ENCODE measurements at places on chromosomes 3 and 15.

DNA sequence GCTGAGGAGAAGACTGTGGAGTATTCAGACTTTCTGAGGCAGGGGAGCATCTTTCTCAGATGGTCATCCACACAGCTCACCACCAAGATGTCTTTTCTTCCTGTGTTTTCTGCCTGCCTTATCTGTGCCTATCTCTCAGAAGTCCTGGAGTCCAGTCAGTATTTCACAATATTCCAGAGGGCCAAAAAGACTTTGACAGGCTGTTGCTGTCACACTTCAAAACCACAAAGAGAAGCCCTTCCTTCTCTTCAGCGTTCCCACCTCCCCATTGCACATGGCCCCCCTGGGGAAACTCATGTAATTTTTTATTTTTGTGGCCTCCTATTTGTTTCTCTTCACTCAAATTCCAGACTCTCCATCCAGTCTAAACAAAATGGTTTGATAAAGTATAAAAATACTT, 585.2 kb downstream of the EPHA3 start:
- DNase-seq = no peak

DNA sequence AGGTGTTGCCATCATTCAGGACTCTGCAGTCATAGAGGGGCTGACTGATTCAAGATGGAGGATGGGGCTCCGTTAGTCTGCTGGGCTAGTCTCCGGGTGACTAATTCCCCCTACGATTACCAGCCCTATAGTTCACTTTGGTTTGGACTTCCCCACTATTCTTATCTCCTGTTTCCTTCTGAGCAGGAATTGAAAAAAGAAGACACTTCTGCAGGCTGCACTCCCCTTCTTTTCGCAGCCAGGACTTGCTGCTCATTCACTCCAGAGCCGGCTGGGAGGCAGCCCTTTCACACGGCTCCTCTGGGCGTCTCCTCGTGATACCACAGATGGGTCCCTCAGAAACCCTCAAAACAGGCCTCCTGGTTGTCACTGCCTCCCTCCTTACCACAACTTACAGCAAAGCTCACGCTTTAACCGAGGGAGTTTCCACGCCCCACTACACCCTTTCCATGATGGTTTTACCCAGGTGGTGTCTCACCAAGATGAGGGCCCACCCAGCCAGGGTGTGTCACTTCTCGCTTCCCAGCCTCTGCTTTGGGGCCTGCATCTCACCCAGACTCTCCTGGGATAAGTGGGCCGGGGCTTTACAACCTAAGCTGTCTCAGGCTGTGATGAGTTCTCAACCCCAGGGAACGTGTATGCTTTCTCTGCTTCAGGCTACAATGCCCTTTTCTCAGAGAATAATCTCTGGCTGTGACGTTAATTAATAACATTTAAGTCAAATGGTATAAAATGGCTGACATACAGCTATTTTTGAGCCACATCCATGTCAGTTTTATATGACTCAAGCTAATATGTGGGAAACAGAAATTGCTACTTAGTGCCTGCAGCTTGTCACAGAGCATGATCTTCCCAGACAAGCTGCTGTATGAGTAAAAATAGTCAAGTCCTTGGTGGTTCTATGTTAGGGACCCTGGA, 11.9 kb downstream of the CX3CR1 start:
- no peak for DNase-seq

- no peak for DNase-seq
Observed at GRCh38 chr3:41026394-41027177, 172.7 kb upstream of the CTNNB1 start.

GRCh38 chr3:11570789-11571495, 72.8 kb downstream of the VGLL4 start:
- no peak for DNase-seq

DNA sequence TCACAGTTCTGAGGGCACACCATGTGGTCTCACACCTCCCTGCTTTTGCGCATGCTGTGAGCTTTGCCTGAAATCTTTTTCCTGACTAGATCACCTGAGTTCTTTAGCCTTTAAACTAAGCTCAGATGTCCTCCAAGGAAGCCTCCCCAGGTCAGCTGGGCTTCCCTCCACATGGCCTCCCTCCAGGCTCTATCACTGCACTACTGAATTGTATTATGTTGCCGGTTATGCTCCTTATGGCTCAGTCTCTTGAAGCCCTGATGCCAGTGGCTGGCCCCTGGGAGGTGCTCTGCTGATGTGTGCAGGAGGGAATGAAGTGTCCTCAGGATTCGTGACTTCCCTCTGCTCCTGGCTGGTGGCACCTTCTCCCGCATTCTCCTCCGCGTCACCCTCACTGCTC, 93.3 kb upstream of the BLM start:
- DNase-seq = no peak

GRCh38 chr3:36729204-36730056, 34.9 kb downstream of the DCLK3 start:
- DNase-seq = peak; percentile 21

DNA sequence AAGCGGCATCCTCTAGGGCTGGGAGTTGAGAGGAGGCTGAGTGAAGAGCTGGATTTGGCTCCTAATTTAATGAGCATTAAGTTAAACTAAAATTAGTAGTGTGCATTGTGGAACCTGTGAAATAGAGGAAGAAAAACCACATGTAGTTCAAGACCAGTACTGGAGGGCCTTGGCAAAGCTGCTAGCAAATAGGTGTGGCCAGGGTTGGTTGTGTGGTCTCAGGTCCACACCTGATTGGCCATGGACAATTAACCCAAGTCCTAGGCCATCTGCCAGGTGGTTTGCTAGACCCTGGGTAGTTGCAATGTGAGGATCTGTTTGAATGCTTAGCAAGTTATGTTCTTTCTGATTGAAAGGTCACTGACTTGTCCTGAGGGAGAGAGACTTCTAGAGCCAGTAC, 275.5 kb downstream of the PDCD6IP start:
- DNase-seq = no peak

DNA sequence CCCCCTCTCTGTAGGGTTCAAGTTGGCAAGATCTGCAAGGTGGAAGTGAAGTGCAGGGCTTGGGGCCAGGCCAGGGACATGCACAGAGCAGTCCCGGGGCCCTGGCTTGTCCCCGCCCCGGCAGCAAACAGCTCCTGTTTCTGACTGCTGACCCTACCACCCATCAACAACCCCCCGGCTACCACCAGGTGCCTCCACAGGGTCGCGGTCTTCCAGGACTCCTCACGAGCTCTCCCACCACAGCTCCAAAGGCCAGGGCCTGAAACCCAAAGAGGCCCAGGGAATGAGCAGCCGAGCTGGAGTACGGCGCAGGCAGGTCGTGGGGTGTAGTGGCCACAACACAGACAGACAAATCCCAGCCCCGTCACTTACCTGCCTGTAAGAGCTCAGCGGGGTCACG, 121.3 kb upstream of the SMAD3 start:
- no peak for DNase-seq

DNA sequence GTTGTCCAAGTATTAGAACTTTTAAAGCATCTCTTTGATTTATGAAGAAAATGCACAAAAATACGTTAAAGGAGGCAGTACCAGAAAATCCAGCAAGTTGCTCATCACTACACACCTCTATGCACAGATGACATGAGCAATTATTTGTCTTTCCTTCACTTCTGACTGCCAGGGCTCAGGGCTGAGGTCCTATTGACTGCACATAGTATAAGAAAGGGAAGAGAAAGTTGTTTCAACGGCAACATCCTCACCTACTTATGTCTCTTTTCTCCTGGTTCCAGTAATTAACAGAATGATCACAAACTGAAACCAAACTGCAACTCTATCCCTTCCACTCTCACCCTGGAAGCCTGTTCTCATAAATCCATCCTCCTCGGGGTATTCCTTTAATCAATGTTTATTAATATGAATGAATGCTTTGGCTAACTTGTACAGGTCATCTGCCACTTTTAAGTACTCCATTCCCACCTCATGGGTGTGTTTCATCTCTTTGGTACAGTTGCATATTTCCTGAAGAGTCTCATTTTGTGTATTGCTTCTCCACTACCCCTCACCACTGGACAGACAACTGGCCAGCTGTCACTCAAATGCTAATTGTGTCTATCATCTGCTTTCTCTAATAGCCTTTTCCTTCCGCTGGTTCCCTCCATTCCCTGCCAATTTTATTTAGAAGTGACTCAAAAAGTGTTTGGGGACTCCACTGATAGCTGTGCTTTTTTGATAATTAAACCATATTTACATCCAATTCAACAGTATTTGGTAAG, 34.5 kb downstream of the RAB27A start:
- DNase-seq = no peak

All from fibroblast of skin of left biceps (primary cell).